Foreskin keratinocyte (primary cell): ENCODE measurements at places on chromosomes 16 and 17.

- no peak for DNase-seq
Observed at GRCh38 chr17:35449371-35449931, 885 bp upstream of the SLFN13 start.

DNA sequence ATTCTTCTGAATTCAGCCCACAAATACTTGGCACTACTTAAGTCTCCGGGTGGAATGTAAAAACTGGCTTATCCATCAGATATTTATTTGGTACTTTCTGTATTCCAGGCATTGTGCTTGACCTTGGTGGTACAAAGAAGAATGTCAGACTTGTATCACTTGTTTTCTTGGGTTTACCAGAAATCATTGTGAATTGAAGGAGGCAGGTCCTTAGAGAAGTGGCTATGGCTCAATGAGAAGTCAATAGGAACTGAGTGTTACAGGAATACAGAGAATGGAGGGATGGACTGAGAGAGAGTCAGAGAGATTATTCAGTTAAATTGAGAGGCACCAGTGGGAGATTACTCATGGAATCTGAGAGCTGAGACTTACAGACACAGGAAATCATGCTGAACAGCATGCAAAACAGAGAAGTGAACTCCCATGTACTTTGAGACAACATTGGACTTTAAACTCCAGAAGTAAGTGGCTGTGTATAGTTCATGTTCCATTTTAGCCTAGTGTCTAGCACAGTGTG lies 704.1 kb downstream of the CDH11 start:
- no peak for DNase-seq

- DNase-seq = no peak
Observed at GRCh38 chr17:28974451-28974850, 23.1 kb upstream of the PHF12 start.

DNA sequence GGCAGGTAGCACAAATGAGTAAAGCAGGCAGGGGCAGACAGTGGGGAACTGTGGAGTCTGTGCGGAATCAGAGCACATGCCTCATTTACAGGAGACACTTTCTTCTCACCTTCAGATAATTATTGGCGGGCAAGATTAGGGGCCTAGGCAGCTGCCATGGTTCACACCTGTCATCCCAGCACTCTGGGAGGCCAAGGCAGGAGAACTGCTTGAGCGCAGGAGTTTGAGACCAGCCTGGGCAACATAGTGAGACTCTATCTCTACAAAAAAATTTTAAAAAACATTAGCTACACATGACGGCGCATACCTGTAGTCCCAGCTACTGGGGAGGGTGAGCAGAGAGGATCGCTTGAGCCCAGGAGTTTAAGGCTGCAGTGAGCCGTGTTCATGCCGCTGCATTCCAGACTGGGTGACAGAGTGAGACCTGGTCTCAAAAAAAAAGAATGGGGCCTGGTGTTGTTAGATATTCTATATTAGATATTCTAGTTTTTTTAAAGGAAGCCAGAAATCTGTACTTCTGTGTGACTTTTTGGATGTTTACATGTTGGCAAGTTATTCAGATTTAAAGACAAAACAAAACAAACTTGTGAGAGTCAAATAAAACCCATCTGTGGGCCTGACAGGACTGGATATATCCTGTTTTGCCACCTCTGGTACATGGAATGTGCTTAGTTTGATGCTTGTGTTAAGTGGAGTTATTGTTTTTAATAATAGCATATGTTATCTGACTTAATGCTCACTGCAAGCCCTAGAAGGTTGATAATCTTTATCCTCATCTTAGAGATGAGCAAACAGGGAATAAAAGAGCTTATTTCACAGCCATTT lies 4.9 kb upstream of the LPCAT2 start:
- no peak for DNase-seq

DNA sequence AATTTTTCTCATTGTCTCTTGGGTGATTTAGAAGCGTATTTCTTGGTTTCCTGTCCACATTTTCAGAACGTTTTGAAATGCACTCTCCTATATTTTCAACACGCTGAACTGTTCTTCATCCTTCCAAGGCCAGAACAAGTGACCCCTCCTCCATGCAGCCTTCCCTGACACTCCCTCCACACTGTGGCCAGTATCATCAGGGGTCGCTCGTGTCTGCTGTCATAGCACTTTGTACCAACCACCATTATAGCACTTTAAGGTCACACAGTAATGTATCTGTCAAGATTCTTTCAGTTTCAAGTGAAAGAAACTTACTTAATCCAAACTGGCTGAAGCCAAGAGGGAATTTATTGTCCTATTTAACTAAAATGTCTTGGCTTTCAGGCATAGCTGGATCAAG lies 17.5 kb upstream of the IL21R start:
- DNase-seq = no peak
